Activated CD4-positive, alpha-beta memory T cell treated with anti-CD3 and anti-CD28 coated beads, Interleukin-2, amount 10 ng/mL, durations not matched to agents 7 days and 5 days (primary cell): ENCODE measurements at places on chromosomes 12 and 14. TPM values are rescaled to one million over a fixed set of nuclear protein-coding genes. Genes with fewer than 3 reads are reported as not detected.

- DNase-seq = no peak
- H3K27me3 ChIP-seq = no peaks in the 10 kb centered on the region
- H3K27ac ChIP-seq = no peak overlapping the region
- no peaks in the 10 kb centered on the region for H3K36me3 ChIP-seq
Observed at GRCh38 chr12:17062267-17063036, 456.5 kb upstream of the LMO3 start.

The TFCP2 gene
- total RNA-seq = 34.3 TPM

- H3K4me3 ChIP-seq = no peak overlapping the region
- H3K4me1 ChIP-seq = no peaks in the 10 kb centered on the region
- H3K27ac ChIP-seq = no peak overlapping the region
- no peak for DNase-seq
Observed at GRCh38 chr12:39392154-39392925, 50.6 kb downstream of the KIF21A start.

- DNase-seq = no peak
- no peak overlapping the region for H3K27ac ChIP-seq
- H3K27me3 ChIP-seq = no peaks in the 10 kb centered on the region
- no peaks in the 10 kb centered on the region for H3K36me3 ChIP-seq
Observed at GRCh38 chr12:87953256-87953860, 75.8 kb downstream of the C12orf50 start.
